ENCODE measurements at places on chromosomes 7 and 10.

- DNase-seq = no peak
These were observed 647.2 kb downstream of the GRM8 start for GRCh38 chr7:126605553-126605952.

- DNase-seq = no peak
These were observed 177.1 kb downstream of the EVX1 start for GRCh38 chr7:27419581-27420177.

DNA sequence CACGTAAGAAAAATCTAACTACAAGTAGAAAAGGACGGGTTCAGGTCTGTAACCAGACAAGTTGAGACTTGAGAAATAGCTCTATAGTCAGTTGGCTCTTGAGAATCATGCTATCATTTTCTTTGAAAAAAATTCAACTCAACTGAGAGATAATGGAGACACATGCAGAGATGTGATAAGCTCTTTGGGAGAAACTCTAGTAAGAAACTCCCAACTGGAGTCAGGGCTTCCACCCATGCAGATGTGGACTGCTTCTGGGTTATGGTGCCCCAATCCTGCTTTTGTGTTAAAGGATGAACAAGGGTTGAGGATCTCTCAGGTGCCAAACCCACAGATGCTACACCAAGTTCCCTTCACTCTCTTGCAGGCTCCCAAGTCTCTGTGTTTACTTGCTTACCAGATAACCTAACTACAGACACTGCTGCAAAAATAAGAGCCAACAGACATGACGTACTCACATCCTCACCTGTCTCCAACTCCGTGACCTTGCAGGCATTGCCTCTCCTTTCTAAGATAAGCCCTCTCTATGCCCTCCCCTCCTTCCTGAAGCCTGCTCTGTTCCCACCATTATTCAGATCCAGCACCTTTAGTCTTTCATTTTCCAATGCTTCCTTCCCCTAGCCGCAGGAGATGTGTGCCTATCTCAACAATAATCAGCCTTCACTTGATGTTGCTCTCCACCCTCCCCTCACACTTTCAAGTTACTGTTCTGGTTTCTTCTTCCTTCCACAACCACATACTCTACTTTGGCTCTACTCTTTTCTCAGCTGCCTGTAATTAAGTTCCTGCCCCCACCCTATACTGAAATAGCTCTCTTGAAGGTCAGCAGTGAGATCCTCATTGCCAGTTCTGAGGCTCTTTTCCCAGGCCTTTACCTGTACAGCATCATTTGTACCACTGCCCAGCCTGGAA lies 130.0 kb downstream of the ICA1 start:
- no peak for DNase-seq

DNA sequence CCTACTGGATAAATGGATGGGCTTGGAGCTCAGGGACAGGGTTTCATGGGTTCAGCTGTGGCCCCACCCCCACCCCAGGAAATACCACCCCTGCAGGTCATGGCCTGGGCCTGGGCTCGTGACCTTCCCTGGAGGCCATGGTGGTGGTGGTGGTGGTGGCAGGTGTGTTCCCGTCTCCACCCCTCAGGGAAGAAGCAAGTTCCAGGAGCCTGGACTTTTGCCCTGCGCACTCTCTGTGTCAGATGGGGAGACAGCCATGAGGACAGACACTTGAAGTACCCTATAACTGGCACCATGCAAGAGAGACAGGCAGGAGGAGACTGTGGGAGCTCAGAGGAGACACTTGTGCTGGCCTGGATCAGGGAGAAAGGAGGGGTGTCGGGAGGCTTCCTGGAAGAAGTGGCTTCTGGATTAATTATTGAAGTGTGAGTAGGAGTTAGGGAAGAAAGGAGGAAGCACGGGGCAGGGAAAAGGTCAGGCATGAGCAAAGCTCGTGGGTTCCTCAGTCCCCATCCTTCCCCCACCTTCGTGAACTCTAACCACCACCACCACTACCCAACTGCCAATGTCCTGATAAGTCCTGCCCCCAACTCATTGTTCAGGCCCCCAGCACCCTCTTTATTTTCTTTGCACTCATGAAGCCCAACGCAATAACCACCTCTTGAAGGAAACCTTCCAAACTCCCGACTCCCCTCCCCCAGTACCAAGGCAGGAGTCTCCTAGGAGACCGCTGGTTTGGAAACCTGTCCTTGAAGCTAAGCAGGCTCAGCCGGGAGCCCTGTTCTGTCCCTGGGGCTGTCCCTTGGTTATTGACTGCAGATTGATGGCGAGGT lies 8.9 kb downstream of the SH2B2 start:
- DNase-seq = no peak

DNA sequence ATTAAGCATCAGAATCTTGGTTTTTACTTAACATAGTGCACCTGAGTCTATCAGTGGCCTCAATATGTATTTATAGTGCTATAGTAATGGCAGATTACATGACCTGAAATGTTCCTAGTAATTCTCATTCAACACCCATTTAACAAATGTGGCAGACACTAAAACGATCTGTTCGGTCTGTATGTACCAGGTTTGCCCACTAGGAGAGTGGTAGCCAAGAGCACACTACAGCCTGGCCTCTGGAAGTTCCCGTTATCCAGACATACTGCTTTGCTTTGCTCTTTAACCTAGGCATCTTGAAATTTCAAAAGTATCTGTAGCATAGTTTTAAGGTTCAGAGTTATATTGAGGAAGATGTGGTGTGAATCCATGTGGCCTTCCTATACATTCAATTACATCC lies 395.7 kb upstream of the NRG3 start:
- no peak for DNase-seq

GRCh38 chr10:101035916-101036702 lies 5.1 kb downstream of the SFXN3 start:
- no peak for DNase-seq

- DNase-seq = no peak
These were observed 116.7 kb downstream of the CYP26A1 start for GRCh38 chr10:93190372-93190771.

DNA sequence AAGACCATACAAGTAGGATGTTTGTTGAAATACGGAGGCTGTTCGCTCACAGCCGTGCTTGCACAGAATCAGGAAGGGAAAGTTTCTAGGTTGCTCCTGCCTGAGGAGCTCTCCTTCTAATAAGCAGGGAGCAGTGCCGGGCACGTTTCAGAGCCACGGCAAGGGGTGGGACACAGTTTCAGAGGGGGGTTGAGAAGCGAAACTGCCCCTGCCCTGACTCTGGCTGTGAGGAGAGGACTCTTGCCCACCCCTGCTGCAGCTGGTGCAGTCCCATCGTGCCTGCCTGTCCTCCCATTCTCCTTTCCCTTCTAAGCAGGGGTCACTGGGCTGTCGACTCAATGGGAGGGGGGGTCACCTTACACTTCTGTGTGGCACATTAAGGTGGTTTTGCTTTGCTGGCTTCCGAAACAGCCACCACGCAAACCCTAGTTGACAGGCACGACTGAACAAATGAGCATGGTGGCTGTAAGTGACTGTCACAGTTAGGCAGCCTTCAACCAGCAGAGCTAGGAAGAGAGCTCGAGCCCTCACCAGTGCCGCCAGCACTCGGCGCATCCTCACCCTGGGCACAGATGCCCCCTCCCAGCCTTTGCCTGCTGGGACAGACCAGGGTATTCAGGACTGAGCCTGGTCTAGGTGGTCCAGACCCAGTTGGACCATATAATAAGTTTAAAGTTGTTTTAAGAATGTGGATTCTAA lies 37.5 kb downstream of the ZNF467 start:
- no peak for DNase-seq

GRCh38 chr7:117427258-117427701 lies at the start of gene ASZ1:
TSS of gene ASZ1 (minus strand) at chr7:117427493. CDS start at chr7:117427460, 33 bp downstream.
- no peak for DNase-seq

DNA sequence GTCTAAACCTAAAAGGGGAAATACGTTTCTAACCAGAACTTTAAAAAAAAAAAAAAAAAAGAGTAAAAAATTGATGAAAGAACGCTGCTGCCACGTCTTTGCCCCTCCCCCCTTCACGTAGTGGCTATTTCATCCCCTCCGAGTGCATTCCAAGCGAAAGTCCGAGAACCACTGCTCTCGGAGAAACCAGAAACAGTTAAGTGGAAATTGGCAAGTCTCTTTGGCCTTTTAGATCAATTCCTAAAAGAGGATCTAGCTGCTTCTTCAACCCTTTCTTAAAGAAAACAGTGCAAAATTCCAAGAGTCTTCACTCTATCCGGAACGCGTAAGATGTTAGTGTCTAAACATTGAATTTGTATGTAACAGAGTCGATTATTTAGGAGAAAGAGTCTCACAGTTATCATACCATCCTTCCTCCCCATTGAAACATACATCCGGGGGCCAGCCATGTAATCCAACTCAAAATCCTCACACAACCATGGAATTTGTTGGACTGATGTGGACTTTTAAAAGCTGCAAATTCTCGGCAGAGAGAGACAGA lies 1.1 kb downstream of the P4HA1 start:
- no peak for DNase-seq

DNA sequence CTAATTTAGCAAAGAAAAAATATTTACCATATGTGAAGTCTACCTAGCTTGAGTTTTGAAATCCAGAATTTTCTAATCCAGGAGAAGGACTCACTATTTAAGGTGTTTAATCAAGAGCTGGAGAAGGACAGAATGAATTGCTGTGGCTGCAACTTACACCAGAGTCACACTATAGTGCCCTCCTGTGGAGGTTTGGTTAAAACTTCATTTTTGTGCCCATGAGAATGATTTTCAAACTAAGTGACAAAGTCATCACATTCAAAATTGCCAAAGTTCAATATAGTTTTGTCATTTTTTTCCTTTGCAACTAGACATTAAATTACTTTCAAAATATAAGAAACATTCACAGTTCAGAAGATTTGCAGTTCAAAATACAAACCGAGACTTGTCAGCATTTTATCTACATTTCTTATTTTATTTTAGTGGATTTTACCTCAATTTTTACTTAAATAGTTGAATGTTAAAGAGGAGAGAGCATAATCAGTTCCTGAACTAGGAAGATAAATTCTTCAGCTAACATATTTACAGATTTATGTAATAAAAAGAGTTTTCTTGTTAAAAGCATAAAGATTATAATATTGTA lies 70.7 kb downstream of the CABCOCO1 start:
- DNase-seq = no peak

GRCh38 chr10:58513188-58514110 lies 777 bp downstream of the BICC1 start:
- DNase-seq = no peak

DNA sequence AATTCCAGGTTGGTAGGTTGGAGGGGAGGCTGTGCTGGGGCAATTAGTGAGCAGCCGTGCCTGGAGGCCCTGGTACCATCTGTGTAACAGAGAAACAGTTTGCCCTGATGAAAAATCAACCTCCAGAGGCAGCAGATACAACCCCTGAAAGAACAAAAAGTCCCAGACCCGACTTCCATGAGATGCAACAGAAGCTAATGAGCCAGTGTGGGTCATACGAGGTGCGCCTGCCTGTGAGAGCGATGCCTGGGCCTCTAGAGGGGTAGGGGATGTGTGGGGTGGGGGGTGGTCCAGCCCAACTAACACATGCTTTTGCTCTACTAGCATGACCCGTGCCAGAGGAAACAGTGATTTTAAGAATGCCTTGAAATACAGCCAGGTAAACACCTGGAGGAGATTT lies 39.3 kb downstream of the CELF2 start:
- no peak for DNase-seq

- DNase-seq = no peak
These were observed 67.8 kb downstream of the EMX2 start for GRCh38 chr10:117610321-117610720.

GRCh38 chr7:142654398-142654797 lies 94.9 kb upstream of the PRSS1 start:
- no peak for DNase-seq

Data from stimulated activated CD8-positive, alpha-beta memory T cell treated with anti-CD3 and anti-CD28 coated beads, Interleukin-4, amount 100 ng/mL, for 1 hour (primary cell).